Stimulated activated naive CD4-positive, alpha-beta T cell (primary cell): ENCODE measurements at places on chromosomes 5 and 9.
A peak's percentile ranks its signal among the peaks of the same experiment; 100 is the strongest.

- DNase-seq = no peak
Measured at GRCh38 chr5:179621551-179622214, 1.8 kb downstream of the HNRNPH1 start.

GRCh38 chr5:43007911-43008362, 32.2 kb downstream of the ANXA2R start:
- DNase-seq = peak; percentile 98

DNA sequence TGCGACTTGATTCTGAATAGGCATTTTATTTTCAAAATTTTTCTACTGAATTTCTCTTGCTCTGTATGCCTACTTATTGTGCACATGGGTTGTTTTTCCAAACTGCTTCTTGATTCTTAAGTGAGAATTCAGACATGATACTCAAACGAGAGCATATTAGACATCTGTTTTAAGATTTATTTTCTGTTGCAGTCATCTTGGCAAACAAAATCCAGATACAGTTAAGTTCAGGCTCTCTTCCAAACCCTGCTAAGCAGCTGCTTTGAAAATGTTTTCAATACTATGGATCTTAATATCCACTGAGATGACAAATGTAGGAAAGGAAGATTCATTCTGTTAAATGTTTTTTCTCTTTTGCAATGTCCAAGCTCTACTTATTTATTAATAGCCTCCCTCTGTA, 4.5 kb downstream of the TMEM215 start:
- DNase-seq = no peak

- DNase-seq = no peak
Measured at GRCh38 chr5:20972419-20972925, 984.5 kb upstream of the CDH18 start.

DNA sequence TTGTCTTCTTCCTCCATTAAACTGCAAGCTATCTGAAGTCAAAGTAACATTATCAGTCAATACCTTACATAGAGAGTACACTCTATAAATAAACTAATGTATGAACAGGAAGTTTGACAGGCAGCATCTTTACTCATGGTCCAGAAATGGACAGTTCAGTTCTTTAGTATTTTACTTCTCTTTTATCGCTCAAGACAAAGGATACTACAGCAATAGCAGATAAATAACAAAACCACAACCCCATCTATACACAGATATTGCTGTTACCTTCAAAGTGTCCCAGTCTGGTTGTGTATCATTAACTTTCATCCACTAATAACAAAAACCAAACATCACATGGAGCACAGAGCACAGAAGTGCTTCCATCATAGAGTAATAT, 46.4 kb downstream of the SEMA5A start:
- no peak for DNase-seq

DNA sequence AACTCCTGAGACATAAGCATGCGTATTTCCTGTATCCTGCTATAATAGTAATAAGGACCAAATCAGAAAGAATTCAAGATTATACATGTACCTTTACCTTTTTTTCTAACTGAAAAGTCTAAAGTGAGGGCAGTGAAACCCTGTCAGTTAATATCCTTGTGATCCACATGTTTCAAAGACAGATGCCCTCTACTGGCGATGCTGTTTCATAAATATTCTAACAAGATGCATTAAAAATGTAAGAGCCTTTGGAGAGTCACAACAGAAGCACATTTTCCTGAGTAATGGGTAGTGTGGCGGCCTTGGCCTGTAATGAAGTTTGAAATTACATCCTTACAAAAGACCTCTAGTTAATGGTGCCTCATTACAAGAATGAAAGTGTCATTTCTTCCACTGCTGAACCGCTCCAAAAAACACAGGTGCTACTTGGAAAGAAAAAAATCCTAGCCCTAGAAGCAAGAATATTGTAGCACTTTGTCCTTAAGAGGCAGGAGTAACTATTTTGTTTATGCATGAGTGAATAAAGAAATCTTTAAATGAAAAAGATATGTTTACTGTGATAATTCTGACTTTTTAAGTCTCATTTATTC, 232.6 kb downstream of the EPB41L4A start:
- no peak for DNase-seq

- DNase-seq = no peak
Measured at GRCh38 chr5:27535031-27535557, 496.7 kb upstream of the CDH9 start.

DNA sequence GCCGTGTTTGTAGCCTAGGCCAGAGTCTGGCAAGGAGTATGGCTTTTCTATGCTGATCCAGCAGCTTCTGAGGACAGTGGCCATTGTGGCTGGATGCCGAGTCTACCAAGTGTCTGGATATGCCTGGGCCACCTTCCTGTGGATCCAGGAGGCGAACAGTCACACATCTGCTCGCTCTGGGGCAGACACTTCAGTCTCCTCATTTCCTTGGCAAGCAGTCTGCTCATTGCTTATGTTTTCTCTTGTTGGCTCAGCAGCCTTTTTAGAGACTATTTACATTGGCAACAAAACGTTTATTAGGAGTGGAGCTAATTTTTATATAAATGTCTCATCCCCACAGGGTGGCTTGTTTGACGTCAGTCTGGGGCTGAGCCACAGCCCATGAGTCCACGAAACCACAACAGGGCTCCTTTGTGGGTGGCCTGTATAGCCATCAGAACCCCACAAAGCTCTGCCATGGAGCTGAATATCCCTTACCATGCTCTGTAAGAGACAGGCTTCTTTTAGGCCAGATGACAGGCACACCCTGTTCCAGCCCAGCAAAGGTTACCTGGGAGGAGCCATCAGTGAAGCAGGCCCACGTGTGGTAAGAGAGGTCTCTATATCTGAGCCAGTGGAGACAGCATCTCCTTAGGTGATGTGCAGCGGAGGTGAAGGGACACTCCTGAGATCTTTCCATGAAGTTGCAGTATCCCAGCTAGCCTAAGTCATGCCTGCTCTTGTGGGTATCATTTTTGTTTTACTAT, 221.7 kb downstream of the DIRAS2 start:
- DNase-seq = no peak

- DNase-seq = no peak
Measured at GRCh38 chr5:10546186-10546585, 17.7 kb upstream of the ANKRD33B start.

DNA sequence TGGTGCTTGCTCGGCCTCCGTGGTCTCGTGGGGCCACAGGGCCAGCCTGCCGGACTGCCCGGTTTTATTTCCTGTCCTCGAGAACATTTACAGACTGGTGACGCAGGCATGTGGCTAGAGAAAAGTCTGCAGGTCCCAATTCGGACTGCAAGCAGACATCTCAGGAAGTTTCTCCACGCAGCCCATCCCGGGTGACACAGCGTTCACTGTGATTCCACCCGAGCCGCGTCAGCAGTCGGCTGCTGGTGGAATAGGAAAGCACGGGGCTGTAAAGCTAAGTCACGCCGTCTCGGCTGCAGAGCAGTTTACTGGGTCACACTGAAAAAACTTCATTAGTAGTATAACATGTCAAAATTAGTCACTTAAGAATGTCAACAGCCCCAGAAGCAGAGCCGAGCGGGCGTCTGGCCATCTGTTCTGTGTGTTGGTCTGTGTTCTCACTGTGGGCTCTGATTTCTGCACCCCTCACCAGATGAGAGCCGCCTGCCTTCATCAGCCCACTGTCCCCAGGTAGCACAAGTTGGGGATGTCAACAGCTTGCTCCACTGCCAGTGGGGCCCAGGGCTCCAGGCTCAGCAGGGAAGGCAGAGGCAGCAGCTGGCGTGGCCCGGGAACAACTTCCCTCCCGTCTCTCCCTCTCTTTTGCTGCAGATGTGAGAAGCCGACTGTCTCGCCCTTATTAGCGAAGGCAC, 363.7 kb downstream of the IRX2 start:
- DNase-seq = no peak

DNA sequence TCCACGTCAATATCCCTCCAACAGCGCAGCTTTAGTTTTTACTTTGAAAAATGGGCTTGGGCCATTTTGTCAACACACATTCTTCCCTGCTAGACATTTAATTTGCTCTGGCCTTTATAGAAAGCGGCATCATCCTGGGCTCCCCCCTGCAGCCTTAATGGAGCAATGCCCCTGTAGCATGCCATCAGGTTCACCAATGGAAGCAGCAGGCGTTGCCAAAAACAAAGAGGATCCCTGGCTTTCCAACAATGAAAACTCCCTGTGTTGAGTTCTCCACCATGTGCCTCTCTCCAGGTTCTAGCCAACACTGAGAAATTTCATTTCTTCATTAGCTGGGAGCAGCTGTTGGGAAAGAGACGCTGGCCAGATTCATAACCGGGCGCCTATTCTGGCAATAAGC, 139.5 kb downstream of the ZNF622 start:
- no peak for DNase-seq

DNA sequence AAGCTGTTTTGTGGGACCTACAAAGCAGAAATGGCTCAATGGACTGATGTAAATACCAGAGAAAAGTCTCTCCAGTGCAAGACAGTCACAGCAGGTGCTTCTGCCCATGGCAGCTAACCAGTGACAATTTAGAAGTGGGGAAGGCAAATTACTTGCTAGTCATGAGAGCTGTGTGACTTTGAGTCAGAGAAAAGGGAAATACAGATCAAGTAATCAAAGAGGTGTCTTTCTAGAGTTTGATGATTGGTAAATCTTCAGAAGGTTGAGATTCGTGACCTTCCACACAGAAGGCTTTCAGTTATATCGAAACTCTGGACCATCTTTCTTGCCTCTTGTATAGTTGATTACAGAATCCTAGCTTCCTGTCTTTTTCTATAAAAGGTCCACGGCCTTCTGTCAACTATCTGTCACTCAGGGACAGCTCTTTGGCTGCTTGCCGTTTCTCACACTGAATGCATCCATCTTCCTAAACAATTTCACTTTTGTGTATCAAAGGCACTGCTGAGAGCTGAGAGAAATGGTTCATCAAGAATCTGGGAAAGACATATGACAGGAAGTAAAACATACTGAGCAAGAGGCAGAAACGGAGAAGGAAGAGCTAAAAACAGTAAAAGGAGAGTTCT, 993.9 kb upstream of the ACO1 start:
- DNase-seq = no peak

DNA sequence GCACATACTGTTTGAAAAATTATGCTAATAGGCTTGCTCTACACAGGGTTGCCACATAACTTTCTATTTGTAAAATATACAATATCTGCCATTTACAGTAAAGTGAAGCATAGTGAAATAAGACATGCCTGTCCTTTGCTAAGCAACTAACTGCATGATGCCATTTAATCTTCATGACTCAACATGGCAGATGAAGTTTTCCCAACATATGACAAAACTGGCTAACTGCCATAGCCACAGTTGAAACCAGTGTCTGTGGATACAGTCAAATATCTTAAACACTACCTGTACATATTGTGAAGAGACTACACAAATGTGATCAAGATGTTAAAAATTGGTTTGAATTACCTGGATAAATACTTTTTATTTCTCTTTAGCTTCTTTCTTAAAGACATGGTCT, 3.1 kb upstream of the DMAC1 start:
- DNase-seq = no peak

DNA sequence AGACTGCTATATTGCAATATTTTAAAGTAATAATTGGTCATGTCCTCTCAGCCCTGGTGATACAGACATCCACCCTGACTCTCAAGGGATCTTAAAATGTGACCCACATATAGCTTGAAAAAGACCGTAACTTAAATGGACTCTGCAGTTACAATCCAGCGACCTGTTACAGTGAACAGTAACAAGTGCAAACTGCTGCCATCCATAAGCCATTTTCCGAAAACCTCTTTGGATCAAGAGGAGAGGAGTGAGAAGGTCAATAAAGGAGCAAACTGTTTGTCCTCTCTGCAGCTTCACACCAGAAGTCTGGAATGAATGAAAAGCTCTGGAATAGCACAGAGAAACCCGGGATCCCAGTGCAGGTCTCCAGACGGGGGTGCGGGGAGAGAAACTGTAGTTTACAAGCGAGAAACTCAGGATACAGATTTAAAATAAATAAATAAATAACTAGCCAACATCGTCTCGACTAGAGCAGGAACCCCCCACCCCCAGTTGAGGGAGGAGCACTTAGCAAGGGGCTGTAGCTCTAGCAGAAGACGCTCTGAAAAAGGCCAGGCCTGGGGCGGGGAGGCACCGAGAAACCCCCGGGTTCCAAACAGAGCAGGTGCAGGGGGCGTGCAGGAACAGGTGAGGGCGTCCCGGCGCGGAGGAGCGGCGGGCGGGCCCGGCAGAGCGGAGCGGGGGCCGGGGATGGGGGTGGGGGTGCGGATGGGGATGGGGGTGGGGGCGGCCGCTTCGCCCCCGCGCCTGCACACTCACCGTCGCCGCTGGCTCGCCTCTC, 572 bp downstream of the ZDHHC21 start:
- peak; percentile 15 for DNase-seq

DNA sequence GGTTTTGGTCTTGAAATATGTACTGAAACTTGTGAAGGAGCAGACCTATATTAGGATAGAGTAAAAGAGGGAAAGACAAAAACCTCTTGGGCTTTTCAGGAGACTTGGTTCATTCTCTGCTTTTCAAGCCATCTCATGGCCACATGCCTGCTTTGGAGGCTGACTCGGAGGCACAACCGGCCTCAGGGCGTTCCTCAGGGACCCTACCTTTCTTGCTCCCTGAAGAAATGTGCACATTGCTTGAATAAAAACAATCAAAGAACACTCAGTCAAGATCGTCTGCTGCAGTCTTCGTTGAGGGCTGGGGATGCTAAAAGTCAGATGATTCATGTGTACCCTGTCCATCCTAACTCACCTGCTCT, 994 bp downstream of the IRGM start:
- DNase-seq = no peak
